ENCODE measurements at places on chromosomes 5 and 9. TPM values are rescaled to one million over a fixed set of nuclear protein-coding genes. Genes with fewer than 3 reads are reported as not detected.

Gene DIRAS2
- total RNA-seq = not detected

Gene PCDHAC1
- 0.06 TPM for total RNA-seq

Gene SLC6A18
- total RNA-seq = not detected

Gene LOX
- 78.5 TPM for total RNA-seq

Gene CTSV
- 0.26 TPM for total RNA-seq

Gene DMRTA1
- total RNA-seq = 0.06 TPM

Gene SPINK4
- not detected for total RNA-seq

Gene TERT
- not detected for total RNA-seq

Gene HSD17B4
- 215 TPM for total RNA-seq

Gene FAM120AOS
- 42.1 TPM for total RNA-seq

Gene PCDHGA11
- 11.0 TPM for total RNA-seq

Gene BARHL1
- total RNA-seq = not detected

Gene PCDHB5
- 1.8 TPM for total RNA-seq

Gene C5orf52
- total RNA-seq = not detected

Gene CDKN2B
- total RNA-seq = 4.4 TPM

Gene NTRK2
- 0.62 TPM for total RNA-seq

Gene CDH18
- total RNA-seq = 0.12 TPM

Gene OLFM1
- total RNA-seq = 0.44 TPM

Gene PROB1
- 0.40 TPM for total RNA-seq

Gene LARP1
- 46.1 TPM for total RNA-seq

Gene NR5A1
- total RNA-seq = not detected
